ENCODE measurements at places on chromosomes 16 and 17. TPM values are rescaled to one million over a fixed set of nuclear protein-coding genes. Genes with fewer than 3 reads are reported as not detected.

- no peak for DNase-seq
These were observed 536.8 kb downstream of the NPIPA7 start for GRCh38 chr16:16915771-16916170.

DNA sequence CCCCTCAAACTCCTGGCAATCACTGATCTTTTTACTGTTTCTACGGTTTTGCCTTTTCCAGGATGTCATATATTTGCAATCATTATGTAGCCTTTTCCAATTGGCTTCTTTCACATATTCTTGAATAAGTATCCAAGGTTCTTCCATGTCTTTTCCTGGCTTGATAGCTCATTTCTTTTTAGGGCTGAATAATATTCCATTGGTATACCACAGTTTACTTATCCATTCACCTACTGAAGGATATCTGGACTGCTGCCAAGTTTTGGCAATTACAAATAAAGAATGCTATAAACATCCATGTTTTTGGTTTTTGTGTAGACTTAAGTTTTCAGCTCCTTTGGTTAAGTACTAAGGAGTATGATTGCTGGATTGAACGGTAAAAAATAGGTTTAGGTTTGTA lies 16.0 kb downstream of the GPATCH8 start:
- no peak for DNase-seq

GRCh38 chr17:48642059-48642842 lies 16.1 kb upstream of the HOXB9 start:
- no peak for DNase-seq

PPP1R9B gene
- total RNA-seq, result 112 TPM

DNA sequence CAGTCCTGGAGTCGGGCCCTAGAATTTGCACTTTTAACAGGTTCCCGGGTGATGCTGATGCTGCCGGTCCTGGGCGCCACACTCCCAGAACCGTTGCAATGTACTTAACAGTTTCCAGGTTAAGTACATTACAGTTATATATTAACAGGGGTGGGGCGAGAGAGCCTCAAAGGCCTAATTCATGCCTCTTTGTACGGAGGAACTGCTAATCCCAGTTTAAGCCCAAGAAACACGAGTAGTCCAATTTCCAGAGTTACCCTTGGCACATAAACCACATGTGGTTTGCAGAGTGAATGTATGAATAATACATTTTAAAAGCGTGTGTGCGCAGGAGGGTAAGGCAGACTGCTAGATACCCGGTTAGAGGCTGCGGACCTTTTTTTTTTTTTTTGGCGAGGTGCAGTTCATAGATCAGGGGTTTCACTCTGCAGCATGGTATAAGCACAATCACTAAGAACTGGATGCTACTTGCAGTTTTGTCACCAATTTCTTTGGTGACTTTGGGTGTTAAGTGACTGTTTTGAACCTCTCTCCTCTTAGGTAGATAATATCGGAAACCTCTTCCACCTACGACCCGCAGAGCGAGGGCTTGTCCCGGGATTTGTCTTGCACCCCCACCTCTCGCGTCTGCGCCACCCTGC lies 713 bp downstream of the COX11 start:
- DNase-seq, result peak; percentile 15

Measured in activated naive CD4-positive, alpha-beta T cell treated with anti-CD3 and anti-CD28 coated beads, Interleukin-2, amount 50 U/mL, for 72 hours (primary cell).